ENCODE measurements at places on chromosomes 1 and 21. TPM values are rescaled to one million over a fixed set of nuclear protein-coding genes. Genes with fewer than 3 reads are reported as not detected.

Gene NT5C1A
- 0.37 TPM for total RNA-seq

- no peaks in the 10 kb centered on the region for H3K4me1 ChIP-seq
- H3K27me3 ChIP-seq: no peaks in the 10 kb centered on the region
- no peaks in the 10 kb centered on the region for H3K36me3 ChIP-seq
Observed at GRCh38 chr1:169676001-169676400, 35.4 kb downstream of the SELL start.

Gene RAD54L
- total RNA-seq: 2.4 TPM

GRCh38 chr1:60279798-60280197, 206.2 kb upstream of the C1orf87 start:
- no peaks in the 10 kb centered on the region for H3K27me3 ChIP-seq
- DNase-seq: no peak
- H3K36me3 ChIP-seq: no peaks in the 10 kb centered on the region
- no peak overlapping the region for H3K4me3 ChIP-seq
- H3K4me1 ChIP-seq: peaks cover 6% of the 10 kb centered on the region
- no peak overlapping the region for H3K27ac ChIP-seq

Gene FAM72D
- 0.77 TPM for total RNA-seq

GRCh38 chr1:231021540-231022031, 18.5 kb downstream of the FAM89A start:
- DNase-seq: no peak
- H3K27me3 ChIP-seq: no peaks in the 10 kb centered on the region
- H3K4me1 ChIP-seq: peaks cover 13% of the 10 kb centered on the region
- H3K4me3 ChIP-seq: no peak overlapping the region
- H3K27ac ChIP-seq: no peak overlapping the region

GRCh38 chr1:160117709-160118183, 2.2 kb downstream of the ATP1A2 start:
- DNase-seq: no peak
- H3K36me3 ChIP-seq: no peaks in the 10 kb centered on the region
- H3K4me3 ChIP-seq: no peak overlapping the region
- no peaks in the 10 kb centered on the region for H3K27me3 ChIP-seq

Gene PTPN7
- 7.0 TPM for total RNA-seq

- H3K4me3 ChIP-seq: no peak overlapping the region
- DNase-seq: no peak
- no peak overlapping the region for H3K27ac ChIP-seq
- H3K4me1 ChIP-seq: no peaks in the 10 kb centered on the region
Observed at GRCh38 chr21:34148419-34148804, 75.0 kb downstream of the MRPS6 start.

DNA sequence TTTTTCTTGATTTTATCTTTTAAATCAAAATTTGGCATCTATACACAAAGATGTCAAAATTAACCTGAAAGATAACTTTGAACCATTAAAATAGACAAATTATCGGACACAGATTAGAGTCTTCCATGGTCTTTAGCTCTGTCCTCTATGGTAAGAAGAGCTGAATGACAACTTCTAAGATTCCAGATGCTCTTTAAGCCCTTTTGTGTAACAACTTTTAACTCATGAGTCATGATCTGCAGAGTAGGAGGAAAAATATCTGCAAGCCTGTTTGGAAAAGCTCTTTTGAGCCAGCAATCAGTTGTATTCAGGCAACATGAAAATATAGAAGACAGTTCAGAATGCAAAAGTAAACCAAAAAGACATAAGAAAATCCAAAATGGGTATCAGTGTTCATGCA, 37.8 kb downstream of the TTC13 start:
- no peak overlapping the region for H3K27ac ChIP-seq
- peaks cover 18% of the 10 kb centered on the region for H3K36me3 ChIP-seq
- H3K4me3 ChIP-seq: no peak overlapping the region
- H3K27me3 ChIP-seq: no peaks in the 10 kb centered on the region
- no peak for DNase-seq
- H3K4me1 ChIP-seq: no peaks in the 10 kb centered on the region

- no peak overlapping the region for H3K27ac ChIP-seq
- H3K4me1 ChIP-seq: peaks cover 4% of the 10 kb centered on the region
Observed at GRCh38 chr1:156385534-156386031, 16.6 kb downstream of the RHBG start.

Gene OR2G6
- total RNA-seq: not detected

DNA sequence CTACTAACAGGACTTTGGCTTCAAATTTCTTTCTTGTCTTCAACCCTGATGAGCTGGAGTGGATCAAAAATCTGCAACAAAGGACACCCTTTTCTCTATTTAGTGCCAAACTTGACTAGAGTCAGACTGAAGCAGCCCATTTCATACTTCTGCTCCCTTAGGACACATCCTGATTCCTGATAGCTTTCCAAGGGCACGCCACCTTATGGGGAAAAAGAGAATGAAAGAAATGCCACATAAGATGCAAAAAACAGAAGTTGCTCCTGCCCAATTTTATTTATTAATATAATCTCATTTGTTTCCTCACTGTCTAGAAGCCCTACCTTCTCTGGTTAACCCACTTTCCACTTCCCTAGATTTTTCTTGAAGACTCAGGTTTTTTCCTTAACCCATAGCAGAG, 72.7 kb upstream of the NBPF4 start:
- H3K27ac ChIP-seq: no peak overlapping the region
- no peaks in the 10 kb centered on the region for H3K27me3 ChIP-seq
- no peaks in the 10 kb centered on the region for H3K4me1 ChIP-seq
- H3K4me3 ChIP-seq: no peak overlapping the region
- no peaks in the 10 kb centered on the region for H3K36me3 ChIP-seq

DNA sequence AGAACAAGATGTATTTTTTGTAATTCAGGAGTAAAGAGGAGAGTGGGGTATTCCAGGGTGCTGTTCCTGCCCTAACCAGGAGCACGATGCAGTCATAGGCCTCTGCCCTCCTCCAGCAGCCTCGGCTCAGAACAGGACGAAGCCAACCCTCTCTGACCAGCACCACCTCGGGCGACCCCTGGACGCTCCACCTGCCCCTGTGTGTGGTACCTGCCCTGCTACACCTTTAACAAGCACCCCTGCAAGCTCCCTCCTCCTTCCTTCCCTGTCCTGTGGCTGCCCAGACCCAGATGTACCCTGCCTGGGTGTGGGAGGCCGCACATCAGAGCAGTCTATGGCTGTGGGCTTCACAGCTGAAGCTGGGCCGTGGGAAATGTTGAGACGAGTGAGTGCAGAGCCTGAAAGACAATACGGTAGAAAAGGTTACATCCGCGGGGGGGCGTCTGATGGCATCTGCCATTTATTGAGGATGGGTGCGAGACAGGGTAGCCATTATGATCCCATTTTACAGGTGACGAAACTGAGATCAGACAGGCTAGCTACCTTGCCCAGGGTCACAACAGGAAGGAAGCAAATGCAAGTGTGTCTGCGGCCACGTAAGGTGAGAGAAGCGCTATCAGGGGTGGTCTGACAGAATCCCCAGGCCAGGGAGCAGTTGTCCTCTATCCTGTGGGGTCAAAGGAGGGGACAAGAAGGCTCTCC, 4.6 kb downstream of the ERG start:
- H3K27ac ChIP-seq: peak overlapping the region; percentile 72
- no peaks in the 10 kb centered on the region for H3K36me3 ChIP-seq
- peak; percentile 33 for DNase-seq
- H3K4me1 ChIP-seq: peaks cover 22% of the 10 kb centered on the region
- peak overlapping the region; percentile 45 for H3K4me3 ChIP-seq

GRCh38 chr21:38424305-38425019, 73.8 kb downstream of the ERG start:
- H3K4me3 ChIP-seq: no peak overlapping the region
- DNase-seq: no peak
- H3K27ac ChIP-seq: no peak overlapping the region
- H3K27me3 ChIP-seq: no peaks in the 10 kb centered on the region
- H3K4me1 ChIP-seq: no peaks in the 10 kb centered on the region
- H3K36me3 ChIP-seq: no peaks in the 10 kb centered on the region

DNA sequence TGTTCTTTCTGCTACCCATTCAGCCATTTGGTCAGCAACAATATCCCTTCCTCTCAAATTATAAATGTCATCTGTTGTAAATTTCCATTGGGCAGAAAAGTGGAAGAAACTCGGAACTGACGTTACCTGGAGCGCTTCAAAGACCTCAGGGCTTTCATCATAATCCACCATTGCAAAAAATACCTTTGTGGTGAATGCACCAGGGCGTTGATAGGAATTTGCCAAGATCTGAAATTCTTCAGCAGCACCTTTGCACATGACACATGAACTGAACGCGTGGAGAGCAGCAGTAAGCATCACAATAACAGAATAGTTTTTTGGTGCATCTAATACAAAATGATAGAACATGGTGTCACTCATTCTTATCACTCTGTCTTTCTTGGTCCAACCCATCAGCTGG, 3.1 kb upstream of the TEKT2 start:
- H3K4me3 ChIP-seq: no peak overlapping the region
- H3K36me3 ChIP-seq: no peaks in the 10 kb centered on the region
- no peak for DNase-seq
- H3K4me1 ChIP-seq: peaks cover 10% of the 10 kb centered on the region
- no peak overlapping the region for H3K27ac ChIP-seq
- peaks cover 4% of the 10 kb centered on the region for H3K27me3 ChIP-seq

DNA sequence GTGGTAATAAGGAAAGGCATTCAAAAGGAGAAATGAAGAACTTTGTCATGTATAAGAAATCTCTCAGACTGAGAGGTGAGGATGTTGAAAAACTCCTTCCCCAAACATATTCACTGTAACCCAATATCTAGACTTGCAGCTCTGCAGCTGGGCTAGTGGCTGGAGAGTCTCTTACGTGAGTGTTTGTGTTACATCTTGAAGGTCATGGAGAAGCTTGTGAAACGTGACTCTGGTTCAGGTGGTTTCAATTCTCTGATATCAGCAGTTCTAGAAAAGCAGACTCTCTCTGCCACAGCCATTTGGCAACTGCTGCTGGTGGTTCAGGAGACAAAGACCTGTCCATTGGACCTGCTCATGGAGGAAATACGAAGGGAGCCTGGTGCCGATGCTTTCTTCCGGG, 55.0 kb upstream of the EPHA8 start:
- no peak overlapping the region for H3K4me3 ChIP-seq
- H3K4me1 ChIP-seq: peaks cover 4% of the 10 kb centered on the region
- DNase-seq: peak; percentile 60
- H3K27me3 ChIP-seq: no peaks in the 10 kb centered on the region
- peaks cover 89% of the 10 kb centered on the region for H3K36me3 ChIP-seq

Gene CELA3A
- not detected for total RNA-seq

Gene LCE1F
- total RNA-seq: not detected
